Stimulated activated CD8-positive, alpha-beta memory T cell treated with anti-CD3 and anti-CD28 coated beads, Interleukin-4, amount 100 ng/mL, for 4 hours (primary cell): ENCODE measurements at places on chromosomes 3 and 15.

DNA sequence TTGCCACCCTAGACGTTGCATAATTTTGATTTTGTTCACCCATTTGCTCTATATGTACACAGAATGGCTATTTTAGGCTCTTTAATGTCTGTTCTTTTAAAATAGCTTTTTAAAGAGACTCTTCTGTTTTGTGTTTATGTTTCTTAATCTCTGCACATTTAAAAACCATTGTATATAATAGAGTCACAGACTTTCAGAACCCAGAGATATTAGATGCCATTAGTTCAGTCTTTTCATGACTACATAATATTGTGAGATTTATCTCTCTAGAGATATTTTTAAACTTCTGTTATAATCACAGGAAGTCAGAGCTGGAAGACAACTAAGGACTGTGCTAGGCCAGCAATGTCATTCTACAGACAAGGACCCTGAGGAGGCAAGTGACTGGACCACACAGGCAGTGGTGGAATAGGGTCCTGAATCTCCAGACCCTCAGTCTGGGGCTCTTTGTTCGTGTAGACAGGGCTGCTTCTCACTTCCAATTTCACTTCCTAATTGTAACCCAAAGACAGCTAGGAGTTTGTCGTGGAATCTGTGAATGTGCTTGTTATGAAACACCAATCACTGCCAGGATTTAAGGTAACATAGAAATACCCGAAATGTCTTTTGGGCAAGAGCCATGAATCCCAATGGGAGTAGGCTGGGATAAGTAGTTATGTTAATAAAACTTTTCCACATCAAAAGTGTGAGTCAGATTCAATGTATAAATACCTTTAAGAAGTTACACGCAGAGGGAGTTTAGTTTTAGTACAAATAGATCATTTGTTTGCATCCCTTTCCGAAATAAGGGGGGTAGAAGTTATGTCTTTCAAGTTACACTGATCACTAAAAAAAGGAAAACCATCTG, 165.2 kb upstream of the ROPN1 start:
- DNase-seq: no peak

GRCh38 chr15:77633134-77633912, 611 bp upstream of the LINGO1 start:
- peak; percentile 2 for DNase-seq

DNA sequence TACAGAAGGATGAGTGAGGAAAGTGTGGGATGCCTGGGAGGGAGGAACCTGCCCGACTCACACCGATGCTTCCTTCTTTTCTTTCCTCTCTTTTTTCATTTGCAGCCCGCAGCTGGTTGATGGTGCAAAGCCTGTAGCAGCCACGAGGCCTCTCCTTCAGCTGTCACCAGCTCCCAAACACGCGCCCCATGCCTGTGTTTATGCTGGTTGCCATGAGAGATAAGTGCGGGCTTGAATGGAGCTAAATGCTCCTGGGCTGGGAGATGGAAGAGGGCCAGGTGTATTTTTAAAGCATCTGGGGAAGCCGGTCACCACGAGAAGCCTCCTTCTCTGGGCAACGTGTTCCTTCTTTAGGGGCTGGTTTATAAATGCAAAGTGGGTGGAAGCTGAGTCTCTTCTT, 9.3 kb downstream of the COLQ start:
- DNase-seq: no peak

DNA sequence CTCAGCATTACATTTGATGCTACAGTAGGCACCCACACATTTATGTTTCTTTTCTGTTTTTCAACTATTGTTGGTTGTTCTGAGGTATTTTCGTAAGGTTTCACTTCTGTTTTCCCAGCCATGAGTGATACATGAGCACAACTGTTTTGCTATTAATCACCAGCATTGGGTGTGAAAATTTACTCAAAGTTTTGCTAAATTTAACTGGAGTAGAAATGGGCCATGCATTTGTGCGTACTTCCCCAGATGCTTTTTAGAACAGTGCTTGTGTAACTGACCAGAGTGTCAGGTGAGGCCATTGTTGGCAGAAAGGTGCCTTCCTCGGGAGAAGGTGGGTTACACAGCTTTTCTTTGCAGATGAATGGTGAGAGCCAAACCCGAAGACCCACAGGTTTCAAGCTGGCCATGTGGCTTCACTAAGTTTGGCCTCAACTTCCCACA, 70.4 kb downstream of the ST6GAL1 start:
- DNase-seq: no peak

DNA sequence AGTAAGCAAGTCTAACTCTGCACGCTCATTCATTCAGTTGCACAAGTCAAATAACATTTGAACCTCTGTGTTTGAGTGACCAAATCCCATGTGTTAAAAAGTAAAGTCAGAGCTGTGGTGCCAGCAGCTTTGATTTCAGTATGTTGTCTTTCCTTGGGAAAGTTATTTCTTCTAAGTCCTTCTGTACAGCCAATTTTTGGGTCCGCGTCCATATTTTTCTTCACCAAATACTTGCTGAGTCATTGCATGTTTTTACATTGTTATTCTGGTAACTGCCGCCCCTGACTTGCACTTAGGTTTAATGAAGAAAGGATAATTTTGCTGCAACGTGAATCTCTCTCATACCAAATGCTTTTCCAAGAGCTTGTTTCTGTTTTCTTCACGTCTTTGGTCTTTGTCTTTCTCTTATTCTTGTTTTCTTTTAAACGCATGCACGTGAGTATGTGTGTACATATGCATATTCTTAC, 56.7 kb downstream of the PLS1 start:
- DNase-seq: no peak

- DNase-seq: no peak
These were observed 48.9 kb downstream of the NIPA2 start for GRCh38 chr15:22887157-22887951.

DNA sequence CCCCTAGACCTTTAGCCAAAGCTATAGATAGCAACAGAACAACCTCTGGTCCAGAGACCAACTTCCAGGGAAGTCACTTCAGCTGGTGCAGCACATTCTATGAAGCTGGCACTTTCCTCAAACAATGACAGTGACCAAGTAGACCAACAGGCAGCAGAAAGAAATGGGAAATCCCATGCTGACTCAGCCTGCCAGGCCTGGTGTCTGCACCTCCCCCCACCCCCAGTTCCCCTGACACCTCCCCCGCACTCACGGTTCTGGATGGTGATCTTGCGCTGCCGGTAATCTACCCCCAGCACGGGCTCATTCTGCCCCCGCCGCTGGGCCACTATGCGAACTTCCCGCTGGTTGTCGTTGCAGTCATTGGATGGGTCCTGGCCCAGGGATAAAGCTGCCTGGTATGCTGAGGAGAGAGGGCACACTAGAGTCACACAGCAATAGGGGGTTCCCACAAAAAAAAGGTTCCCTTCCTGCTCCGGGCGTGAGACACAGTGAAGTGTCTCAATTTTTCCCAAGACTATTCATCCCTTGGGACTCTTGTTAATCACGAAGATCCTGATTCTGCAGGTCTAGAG, 17.0 kb downstream of the ILDR1 start:
- DNase-seq: no peak

DNA sequence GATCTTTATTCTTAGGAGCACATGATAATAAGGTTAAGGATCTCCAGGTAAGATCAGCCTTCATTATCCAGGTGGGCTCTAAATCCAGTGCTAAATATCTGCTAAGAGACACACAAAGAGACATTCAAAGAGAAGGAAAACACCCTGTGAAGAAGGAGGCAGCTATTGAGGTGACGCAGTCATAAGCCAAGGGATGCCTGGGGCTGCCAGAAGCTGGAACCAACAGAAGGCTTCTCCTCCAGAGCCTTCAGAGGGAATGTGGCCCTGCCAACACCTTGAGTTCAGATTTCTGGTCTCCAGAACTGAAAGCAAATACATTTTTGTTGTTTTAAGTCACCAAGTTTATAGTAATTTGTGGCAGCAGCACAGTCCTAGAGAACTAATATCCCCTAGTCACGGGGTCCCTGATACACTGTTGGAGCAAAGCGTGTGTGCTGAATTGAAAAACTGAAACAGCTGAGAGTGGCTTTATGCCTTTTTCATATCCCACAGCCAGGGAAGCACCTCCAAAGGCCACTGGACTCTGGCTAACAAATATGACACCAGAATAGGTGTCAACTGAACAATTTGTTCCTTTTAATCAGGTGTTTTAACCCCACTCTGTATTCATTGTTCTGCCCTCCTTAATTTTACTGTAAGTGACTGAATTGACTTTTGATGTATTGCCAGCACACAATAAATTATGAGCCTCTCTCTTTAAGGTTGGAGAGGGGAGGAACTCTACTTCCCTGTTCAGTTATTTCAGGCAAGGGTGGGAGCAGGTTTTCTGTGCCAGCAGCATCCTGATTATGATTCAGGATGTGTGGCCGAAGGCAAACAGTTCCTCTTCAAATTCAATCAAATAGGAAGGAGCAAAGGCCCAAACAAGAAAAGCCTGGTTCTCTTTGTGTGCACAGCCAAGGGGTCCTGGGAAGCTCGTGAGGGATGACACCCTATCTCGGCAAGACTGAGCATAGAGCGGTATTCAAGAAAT, 151.8 kb upstream of the HES1 start:
- no peak for DNase-seq

GRCh38 chr15:92196342-92196741, 197.3 kb upstream of the ST8SIA2 start:
- DNase-seq: no peak

DNA sequence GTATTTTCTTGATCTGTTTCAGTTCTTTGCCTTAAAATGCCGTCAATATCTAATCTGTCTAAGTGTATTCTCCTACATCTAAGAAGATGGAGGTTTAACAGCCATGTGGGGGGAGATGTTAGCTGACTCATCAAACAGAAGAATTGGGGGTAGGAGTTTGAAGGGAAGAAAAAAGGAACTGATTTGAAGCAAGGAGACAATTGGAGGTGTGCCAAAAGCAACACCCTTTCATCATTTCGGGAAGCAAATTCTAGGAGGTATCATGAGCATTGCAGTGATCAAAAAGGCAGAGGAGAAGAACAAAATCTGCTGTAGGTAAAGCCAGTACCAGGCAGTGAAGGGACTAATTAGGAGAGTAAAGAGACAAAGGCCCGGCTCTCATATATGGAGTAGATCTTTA, 337.3 kb upstream of the TBC1D5 start:
- DNase-seq: no peak

DNA sequence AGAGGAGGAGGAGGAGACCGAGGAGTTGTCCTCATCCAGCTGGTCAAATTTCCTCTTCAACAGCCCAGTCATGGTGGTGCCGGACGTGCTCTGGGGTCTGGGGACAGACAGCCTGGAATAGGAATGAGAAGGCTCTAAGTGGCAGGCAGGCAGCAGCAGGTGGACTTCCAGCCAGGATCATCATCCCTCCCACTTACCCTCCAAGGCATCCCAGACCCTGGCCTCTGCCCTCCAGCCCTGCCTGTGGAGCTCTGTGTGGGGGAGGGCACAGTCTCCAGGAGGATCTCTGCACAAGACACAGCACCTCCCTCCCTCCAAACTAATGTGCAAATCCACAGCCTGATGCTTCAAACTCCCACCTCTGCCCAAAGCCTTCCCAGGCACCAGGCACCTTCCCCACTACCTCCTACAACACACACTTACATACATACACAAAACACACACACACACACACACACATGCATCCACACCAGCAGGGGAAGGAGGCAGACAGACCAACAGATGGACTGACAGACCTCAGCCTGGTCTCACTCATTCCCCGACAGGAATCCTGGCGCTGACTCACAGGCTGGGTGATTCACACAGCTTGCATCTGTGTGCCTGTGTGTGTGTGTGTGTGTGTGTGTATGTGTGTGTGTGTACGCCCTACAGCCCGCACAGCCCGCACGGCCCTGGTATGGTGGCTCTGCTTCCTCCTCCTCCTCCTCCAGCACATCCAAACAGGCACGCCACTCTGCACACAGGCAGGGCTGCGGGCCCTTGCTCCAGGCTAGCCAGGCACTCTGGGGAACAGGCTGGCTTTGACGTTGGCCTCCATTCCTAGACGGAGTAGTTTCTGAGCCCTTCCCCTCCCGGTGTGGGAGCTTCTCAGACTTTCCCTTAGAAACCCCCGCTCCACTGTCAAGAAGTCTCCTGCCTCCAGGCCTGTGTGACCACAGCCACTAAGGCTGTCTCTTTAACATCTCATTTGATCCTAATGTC, 6.5 kb downstream of the CSRNP1 start:
- DNase-seq: peak; percentile 69

DNA sequence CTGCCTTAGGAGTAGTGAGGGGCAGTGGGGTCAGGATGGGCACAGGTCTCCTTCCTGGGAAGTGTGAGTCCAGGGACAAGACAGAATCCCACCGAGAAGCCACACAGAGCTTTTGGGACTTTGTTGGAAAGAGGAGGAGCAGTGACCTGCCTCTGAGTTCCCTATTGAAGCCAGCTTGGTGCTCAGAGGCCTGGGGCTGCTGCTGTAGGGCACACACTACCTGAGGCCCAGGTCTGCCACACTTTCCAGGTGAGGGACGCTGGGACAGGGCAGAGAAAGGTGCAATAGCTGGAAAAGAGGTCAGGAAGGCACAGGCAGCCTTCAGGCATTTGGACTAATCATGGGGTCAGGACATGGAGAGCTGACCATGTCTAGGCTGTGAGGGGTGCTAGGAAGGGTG, 67.7 kb downstream of the SCN5A start:
- DNase-seq: no peak

DNA sequence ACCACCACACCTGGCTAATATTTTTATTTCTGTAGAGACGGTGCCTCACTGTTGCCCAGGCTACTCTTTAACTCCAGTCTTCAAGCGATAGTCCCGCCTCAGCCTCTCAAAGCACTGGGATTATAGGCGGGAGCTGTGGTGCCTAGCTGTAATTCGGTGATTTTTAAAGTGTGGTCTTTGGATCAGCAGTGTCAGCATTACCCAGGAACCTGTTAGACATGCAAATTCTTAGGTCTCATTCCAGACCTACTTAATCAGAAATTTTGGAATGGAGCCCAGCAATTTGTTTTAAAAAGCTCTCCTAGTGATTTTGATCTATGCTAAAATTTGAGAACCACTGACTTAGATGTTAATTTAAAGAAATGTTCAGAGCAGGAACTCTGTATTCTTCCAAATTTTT, 51.9 kb downstream of the GOLM2 start:
- no peak for DNase-seq

DNA sequence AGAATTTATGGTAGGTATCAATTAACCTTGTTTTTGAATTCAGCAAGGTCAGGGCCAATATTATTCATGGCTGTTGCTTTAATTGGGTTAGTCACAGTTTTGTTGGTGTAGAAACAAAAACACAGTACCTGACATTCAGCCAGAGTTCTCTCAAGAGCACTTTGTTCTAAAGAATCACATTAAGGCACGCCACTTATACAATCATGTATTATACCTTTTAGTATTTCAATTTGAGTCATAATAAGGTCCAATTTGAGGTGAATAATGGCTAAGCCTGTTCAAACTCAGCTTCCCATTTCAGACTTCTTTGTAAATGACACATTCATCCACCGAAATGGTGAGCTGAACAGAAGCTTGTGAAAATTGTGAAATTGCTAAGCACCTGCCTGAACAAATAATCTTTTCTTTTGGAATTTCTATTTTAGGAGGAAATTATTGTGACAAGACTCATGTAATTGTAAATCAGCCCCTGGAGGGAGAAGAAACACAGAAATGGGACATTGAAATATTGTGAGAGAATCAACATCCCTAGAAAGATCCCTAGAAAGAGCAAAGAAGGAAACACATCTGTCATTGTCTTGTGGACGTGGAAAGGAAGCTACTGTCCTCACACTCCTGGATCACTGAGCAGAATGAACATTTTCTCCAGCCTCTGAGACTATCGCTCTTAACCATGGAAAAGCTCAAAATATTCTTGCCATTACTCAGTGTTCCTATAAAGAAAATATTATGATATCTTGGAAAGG, 29.3 kb downstream of the RIOX2 start:
- no peak for DNase-seq

- DNase-seq: no peak
These were observed 42.0 kb upstream of the ATP2B2 start for GRCh38 chr3:10547413-10547812.
